ENCODE measurements at places on chromosomes 5 and 9.

DNA sequence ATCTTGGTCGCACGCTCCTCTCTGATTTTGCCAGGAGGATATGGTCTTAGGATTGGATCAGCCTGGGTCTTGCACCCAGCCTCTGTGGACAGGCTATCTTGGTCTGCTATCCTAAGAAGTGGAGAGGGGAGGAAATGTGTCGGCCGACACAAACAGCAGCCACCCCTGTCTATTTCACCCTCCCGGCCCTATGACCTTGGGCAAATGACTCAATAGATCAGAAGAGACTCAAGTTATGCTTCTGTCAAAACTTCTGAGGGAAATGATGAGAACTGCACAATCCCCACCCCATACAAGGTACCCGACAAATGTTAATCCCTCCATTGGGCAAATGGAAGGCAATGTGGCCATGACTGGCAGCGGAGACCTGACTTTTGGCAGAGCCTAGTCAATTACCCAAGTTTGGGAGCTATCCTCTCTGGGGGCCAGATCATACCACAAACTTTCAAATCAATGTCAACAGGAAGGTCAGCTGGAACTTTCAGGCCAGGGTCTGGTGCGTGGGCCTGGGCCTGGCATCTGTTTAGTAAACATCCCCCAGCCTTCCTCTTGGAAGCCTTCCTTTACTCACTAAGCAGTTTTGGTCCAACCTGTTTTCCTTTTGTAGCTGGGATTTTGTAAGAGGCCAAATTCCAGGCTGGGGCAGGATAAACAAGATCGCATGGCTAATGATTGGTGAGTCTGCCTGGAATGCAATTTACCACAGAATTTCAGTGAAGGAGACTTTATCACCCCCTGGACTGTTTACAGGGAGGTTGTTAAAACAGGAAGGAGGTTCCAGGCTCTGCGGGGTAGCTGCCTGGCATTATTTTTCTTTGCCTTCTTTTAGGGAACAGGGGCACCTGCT is 64.2 kb upstream of the CPEB4 start:
- DNase-seq = no peak

DNA sequence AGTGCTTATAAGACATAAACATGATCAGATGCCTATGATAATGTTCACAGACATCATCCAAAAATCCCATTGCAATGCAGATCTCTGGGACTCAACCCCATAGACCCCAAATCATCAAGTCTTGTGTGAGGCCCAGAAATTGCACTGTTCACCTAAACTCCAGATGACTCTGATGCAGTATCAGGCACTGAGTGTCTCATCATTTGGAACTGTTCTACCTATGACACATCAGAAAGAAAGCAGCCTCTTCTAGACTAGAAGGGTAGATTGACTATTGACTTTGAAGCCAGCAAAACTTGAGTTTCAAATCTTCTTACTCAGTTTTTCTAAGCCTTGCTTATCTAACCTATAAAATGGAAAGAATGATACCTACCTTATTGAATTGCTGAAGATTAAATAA is 58.7 kb upstream of the PAPPA start:
- DNase-seq = no peak

- DNase-seq = no peak
Observed at GRCh38 chr9:116144038-116144437, 9.6 kb upstream of the PAPPA start.

GRCh38 chr5:133713751-133714150 is 101.4 kb upstream of the FSTL4 start:
- no peak for DNase-seq

- no peak for DNase-seq
Observed at GRCh38 chr5:115873392-115873791, 31.7 kb downstream of the AP3S1 start.

DNA sequence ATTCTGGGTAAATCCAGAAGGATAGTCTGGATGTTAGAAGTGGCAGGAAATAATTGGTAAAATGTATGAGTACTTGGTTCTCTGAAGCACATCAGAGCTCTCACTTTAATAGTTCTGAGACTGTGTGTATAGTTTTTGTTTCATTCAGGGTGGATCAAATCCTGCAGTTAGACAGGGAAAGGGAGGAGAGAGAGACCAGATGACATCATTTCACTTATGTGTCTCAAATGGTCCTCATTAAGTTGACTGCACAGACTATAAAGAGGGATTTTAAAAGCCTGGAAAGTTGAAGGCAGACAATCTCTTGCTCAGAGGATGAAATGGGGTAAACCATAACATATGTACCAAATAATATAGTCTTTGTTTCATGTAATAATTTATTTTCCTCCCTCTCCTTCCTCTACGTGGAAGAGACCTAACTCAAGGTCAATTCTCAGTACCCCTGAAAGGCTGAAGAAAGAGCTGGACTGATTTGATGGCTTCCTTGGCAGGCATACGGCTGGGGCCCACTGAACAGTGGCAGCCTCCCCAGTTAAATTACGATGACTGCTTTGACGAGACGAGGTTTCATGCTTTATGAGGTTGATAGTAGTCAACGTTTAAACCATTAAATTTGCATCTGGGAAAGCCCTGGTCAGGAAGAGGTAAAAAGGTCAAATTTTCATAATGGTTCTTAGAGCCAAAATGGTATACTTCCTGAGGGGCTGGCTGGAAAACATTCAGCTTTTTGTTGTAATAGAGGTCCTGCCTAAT is 395.1 kb upstream of the RPS23 start:
- DNase-seq = no peak

DNA sequence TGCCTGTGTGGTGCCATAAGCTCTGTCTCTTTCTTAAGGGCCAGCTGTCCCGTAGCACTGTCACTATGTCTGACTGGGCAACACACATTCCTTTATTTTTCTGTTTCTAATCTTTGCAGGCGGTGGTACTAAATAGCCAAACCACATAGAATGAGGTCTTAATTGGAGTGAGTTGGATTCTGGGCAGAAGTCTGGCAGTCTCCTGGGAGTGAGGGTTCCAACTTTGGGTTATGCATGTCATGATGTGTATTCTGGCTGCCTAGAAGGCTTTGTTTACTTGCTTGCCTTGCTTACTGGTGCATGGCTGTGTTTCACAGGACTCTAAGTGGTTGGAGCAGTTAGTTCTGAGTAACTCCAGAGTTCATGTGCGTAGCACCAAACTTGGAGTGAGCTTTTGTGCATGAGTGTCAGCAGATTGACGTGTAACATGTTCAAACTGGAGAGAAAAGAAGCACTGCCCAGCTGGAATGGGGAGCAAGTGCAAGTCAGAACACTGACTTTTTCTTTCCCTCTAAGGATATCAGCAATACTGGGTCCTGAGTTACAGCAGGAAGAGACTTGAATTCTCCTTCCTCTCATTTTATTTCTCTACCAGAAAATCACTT is 185.8 kb downstream of the PCSK1 start:
- DNase-seq = no peak

Data from GM12892 (cell line).